Right renal cortex interstitium (tissue), 3 donors: ENCODE measurements at places on chromosomes 11 and 22. TPM values are rescaled to one million over a fixed set of nuclear protein-coding genes. Genes with fewer than 3 reads are reported as not detected.

The CRYBB1 gene
- polyA plus RNA-seq, result 0.29 TPM

The CSTF3 gene
- polyA plus RNA-seq, result 62.1 TPM

The TOP3B gene
- polyA plus RNA-seq, result 22.9 TPM

The SBF2 gene
- polyA plus RNA-seq, result 50.0 TPM

The ZNF280A gene
- not detected for polyA plus RNA-seq

The C1QTNF5 gene
- polyA plus RNA-seq, result 22.5 TPM

The MCHR1 gene
- polyA plus RNA-seq, result 0.43 TPM

The APOL3 gene
- 15.5 TPM for polyA plus RNA-seq

The UPK3A gene
- polyA plus RNA-seq, result 1.3 TPM

The GVQW3 gene
- polyA plus RNA-seq, result 9.7 TPM

The PRR33 gene
- 0.07 TPM for polyA plus RNA-seq

The MS4A18 gene
- polyA plus RNA-seq, result not detected

- no peak for DNase-seq
Observed at GRCh38 chr11:91730620-91731019, 494.0 kb upstream of the FAT3 start.

DNA sequence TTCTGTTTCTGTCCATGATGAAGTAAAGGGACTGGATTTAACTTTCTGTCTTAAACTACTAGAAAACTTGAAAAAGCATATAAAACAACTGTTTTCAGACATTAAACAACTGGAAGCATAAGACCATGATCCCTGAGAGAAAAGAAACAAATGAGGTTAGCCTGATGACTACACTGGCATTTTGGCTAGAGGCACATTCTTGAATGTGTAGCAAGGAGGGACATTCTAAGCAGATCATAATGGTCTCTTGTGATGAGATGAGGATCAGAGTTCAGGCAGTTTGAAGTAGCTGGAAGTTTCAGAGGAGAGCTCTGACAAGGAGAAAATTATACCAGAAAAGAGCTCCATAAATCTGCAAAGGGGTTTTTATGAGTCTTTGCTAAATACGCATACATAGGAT lies 75.4 kb downstream of the AASDHPPT start:
- DNase-seq, result no peak

GRCh38 chr11:118046051-118046963 lies 30.6 kb upstream of the TMPRSS4 start:
- no peak for DNase-seq

- no peak for DNase-seq
Observed at GRCh38 chr11:74444173-74444826, 23.0 kb downstream of the KCNE3 start.

- DNase-seq, result no peak
Observed at GRCh38 chr11:8720352-8720751, 37.8 kb downstream of the RPL27A start.

GRCh38 chr11:61756452-61757212 lies 4.2 kb downstream of the MYRF start:
- no peak for DNase-seq

GRCh38 chr11:10743354-10744000 lies 7.6 kb upstream of the CTR9 start:
- no peak for DNase-seq

DNA sequence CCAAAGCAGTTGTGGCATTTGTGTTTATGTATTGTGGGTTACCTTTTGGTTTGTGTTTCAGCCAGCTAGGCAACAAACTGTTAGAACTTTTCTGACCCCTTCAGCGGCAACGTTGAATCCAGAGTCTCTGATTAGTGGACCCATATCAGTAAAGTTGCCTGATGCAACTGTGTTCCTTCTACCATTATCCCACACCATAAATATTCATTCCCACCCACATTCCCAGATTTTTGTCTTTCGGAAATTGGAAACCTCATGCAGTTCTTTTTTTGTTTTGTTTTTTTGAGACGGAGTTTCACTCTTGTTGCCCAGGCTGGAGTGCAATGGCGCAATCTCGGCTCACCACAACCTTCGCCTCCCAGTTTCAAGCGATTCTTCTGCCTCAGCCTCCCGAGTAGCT lies 30.7 kb upstream of the RBX1 start:
- DNase-seq, result no peak

- DNase-seq, result no peak
Observed at GRCh38 chr11:1479678-1480118, 6.9 kb downstream of the MOB2 start.

GRCh38 chr11:64291262-64291751 lies at the start of gene KCNK4:
TSS of gene KCNK4 (plus strand) at chr11:64291302. CDS start at chr11:64293019, 1,717 bp downstream.
- DNase-seq, result no peak

DNA sequence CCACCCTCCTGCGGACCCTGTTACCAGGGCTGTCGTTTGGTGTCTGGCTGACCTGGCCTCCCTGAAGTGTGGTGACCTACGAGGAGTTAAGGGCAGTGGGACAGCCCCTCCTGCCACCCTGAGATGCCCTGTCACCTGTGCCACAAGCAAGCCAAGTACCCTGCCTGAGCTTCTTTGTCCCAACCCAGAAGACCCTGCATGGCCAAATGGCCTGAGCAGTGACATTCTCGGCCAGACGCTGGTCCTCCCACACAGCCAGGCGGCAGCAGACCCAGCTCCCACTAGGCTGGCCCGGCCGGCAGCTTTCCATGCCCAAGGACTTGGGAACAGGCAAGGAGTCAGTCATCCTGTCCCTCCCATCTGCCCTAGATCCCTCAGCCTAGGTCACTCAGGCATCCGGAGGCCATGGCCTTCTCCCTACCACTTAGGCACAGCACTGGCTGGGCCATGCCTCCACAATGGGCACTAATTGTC lies 7.6 kb downstream of the ARVCF start:
- no peak for DNase-seq

DNA sequence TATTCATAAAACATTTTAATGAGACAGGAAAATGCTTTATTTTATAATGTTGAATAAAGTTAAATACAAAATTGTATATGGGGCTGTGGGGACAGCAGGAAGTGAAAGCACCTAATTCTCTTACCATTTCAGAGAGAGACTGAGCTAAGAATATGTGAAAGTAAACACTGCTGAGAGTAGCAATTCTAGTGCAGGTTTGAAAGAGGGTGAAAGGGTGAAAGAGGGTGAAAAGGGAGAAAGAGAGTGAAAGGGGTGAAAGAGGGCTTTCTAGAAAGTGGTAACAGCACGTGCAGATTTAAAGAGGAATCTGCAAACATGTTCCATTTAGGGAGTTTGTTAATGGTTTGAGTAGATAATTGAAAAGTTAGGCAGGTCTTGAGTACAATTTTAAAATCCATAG lies 652.0 kb upstream of the CCDC90B start:
- no peak for DNase-seq

GRCh38 chr22:25508161-25508560 lies 56.3 kb upstream of the GRK3 start:
- no peak for DNase-seq

DNA sequence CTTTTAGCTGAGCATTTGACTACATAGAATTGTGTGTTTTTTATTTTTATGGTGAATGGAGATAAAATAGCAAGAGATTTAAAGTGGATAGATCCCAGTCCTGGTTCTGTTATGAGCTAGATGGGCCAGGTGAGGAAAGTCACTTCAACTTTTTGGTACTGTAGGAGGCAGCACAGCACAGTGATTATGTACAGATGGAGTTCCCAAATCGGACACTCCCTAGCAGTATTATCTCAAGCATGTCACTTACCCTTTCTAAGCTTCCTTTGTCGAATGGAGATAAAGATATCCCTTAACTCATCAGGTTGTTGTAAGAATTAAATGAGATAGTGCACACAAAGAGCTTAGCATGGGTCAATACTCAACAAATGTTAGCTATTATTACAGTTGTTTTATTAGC lies 5.3 kb downstream of the EXPH5 start:
- no peak for DNase-seq

DNA sequence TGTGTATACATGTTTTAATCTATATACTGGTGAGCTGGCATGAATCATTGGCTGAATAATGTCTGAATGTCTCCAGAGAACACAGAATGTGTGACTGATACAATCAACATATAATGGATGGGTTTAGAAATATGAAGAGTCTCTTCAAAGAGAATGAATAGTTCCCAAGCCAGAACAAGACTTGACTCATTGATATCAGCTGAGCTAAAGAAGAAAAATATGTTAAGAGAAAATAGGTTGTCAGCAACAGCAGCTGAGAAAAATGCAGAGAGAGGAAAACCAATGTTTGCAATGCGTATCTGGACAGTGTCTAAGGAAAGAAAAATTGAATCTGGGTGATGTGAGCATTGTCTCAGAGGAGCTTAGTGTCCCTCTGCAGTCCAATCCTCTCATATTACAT lies 1281.8 kb upstream of the TENM4 start:
- no peak for DNase-seq
